ENCODE measurements at places on chromosomes 11 and 22. TPM values are rescaled to one million over a fixed set of nuclear protein-coding genes. Genes with fewer than 3 reads are reported as not detected.
A peak's percentile ranks its signal among the peaks of the same experiment; 100 is the strongest.

DNA sequence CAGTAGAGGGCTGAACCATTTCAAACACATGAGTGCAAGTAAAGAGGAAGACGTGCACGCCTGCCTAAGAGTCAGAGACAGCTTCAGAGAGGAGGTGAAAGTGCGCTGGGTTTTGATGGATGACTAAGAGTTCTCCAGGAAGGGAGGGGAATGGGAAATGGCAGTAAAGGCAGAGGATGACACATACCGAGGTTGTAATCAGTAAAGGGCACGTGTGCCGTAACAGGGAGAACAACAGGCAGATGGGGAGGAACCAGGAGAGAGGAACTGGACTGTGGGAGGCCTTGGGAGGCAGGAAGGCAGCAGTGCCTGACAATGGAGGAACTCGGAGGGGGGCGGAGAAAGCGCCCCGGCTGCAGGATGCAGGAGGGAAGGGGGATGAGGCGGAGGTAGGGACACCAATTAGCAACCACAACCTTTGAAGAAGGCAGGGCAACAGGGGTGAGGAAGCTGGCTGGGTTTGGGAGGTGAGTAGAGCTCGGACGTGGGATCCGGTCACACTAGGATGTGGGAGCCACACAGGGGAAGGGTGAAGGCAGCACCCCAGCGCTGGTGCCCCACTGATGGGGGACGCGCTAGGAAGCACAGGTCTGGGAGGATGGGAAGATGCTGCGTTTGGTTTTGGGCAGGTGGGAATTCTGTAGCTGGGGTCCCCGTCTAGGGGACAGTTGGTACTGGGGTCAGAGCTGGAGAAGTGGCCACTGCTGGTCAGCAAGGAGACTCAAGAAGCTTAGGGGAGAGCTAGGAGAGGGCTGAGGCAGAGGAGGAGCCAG, 67.4 kb downstream of the SCUBE1 start:
- DNase-seq, result no peak

The B3GAT1 gene
- not detected for total RNA-seq

The OR2AT4 gene
- not detected for total RNA-seq

DNA sequence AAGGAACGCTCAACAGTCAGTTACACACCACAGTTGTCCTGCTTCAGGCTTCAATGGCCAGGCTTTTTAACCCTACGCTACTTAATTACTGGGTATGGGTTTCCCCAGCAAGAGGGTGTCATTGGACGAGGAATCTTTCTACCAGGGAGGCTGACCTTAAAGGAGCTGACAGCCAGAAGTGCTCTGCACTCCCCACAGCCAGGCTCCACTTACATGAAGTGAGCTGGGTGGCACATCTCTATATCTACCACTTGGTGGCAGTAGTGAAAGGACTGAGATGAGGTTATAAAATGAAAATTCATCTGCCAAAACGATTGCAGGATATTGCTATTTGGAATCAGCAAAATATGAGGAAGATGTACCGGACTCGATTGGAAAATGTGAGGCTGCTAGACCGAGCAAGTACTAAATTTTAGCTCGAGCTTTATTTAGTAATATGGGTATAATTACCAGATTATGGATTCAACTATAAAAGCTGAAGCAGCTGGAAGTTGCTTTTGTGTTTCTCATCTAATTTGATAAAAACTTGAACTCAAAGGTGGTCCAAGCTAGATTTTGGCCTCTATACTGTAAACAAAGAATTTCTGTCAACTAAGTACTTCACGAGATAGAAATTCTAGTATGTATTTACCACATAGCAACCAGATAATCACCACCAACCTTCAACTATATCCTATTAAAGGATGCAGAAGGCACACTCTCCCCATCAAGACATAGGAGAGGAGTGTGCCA, 53.9 kb upstream of the CEP126 start:
- peak; percentile 71 for DNase-seq

The FUT4 gene
- total RNA-seq, result not detected

DNA sequence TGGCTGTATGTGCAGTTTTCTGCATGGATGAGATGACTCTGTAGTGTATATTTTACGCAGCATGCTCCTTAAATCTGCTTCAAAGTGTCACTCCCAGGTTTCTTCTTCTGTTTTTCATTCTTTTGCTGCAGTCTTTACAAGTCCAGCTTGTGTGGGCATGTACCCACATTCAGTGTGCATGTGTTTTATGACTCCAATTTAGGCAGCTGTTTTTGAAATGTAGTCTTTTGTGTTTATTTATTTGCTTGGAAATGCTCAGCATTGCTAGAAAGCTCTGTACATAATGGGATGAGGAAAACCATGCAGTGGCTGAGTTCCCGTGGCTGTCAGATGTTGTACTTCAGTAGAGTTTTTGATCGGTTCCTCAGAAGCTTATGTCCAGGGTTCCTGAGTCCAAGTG, 138.5 kb downstream of the ARHGAP42 start:
- DNase-seq, result no peak

- DNase-seq, result no peak
These were observed 13.4 kb downstream of the NFAM1 start for GRCh38 chr22:42418811-42419242.

DNA sequence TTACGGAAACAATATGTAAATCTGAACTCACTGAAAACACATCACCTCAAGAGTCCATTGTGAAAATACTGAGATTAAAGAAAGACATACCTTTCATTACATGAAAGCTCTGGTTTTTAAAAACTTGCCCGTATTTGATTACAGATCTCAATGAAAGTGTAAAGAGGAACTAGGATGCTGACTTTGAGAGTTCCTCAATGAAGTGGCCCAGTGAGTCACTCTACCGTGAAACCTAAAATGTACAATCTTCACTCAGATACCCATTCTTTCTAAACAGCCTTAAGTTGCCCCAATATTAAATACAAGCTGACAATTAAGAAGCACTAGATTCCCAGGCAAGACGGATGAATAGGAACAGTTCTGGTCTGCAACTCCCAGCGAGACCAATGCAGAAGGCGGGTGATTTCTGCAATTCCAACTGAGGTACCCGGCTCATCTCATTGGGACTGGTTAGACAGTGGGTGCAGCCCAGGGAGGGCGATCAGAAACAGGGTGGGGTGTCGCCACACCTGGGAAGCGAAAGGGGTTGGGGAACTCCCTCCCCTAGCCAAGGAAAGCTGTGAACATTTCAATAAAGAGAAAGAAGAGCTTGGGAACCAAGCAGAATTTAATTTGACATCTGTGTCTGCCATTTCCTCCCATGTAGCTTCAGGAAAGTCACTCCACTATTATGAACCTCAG, 33.8 kb upstream of the OR9G4 start:
- DNase-seq, result no peak

The MMP12 gene
- not detected for total RNA-seq

DNA sequence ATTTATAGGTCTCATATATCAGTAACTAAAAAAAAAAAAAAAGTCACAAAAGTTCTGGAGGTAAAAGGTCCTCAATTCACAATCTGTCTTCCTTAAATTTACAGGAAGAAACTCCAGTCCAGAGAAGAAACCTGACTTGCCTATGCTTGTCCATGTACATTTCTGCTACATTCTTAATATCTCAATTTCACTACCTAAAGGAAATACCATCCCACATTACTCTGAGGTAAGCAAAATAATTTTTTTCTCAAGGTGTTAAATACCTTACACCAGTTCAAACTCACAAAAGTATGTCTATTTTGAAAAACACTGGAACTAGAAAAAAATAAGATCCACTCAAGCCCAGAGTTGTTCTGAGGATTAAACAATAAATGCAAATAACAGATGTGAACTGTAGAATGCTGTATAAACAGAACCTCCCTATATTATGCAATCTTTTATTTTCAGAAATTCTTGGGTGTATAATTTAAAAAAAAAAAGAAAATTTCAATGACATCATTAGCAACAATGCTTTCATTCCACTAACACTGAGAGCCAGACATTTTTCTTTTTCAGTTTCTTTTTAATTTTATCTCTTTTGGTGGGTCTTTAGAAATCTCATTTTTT, 49.9 kb upstream of the GDPD4 start:
- DNase-seq, result no peak

GRCh38 chr11:119483341-119483880, 60.4 kb upstream of the THY1 start:
- no peak for DNase-seq

- DNase-seq, result no peak
These were observed 149.7 kb downstream of the LRRC4C start for GRCh38 chr11:41309716-41310115.

- DNase-seq, result no peak
These were observed 43.3 kb downstream of the CYB5R2 start for GRCh38 chr11:7630002-7630401.

DNA sequence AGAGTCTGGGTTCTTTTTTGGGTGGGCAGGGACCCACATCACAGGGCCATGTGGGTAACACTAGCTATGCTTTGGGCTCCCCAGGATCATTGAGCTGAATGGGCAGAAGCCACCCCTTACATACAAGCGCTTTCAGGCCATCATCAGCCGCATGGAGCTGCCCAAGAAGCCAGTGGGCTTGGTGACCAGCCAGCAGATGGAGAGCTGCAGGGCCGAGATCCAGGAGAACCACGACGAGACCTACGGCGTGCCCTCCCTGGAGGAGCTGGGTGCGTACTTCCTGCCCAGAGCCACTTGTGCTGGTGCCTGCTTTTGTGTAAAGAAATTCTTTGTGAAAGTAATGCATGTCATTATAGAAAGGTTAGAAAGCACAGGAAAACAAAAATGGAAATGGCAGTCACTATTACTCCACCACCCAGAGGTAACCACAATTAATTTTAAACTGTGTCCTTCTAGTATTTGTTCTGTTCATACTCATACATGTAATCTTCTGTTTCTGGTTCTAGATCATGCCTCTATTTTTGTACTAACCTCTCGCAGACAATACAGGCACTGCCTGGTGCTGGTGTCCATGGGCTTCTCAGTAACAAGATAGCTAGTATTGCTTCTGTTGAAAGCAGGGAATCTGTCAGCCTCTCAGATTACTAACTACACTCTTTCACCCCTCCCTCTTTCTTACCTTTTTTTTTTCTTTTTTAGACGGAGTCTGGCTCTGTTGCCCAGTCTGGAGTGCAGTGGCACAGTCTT, 13.7 kb downstream of the CRY2 start:
- DNase-seq, result peak; percentile 52

The CCDC73 gene
- not detected for total RNA-seq

The HDHD5 gene
- 164 TPM for total RNA-seq

DNA sequence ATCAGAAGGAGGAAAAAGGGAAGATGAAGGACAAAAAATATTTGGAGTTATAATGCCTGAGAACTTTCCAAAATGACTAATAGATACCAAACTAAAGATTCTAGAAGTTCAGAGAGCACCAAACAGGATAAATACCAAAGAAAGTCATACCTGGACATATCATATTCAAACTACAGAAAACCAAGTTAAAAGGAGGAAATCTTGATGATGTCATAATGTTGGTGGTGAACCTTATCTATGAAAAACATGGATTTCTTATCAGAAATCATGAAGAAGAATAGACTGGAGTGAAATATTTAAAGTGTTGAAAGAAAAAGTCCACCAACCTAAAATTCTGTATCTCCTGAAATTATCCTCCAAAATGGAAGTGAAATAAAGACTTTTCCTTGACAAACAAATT, 389.2 kb downstream of the JRKL start:
- no peak for DNase-seq

The PGA5 gene
- not detected for total RNA-seq

DNA sequence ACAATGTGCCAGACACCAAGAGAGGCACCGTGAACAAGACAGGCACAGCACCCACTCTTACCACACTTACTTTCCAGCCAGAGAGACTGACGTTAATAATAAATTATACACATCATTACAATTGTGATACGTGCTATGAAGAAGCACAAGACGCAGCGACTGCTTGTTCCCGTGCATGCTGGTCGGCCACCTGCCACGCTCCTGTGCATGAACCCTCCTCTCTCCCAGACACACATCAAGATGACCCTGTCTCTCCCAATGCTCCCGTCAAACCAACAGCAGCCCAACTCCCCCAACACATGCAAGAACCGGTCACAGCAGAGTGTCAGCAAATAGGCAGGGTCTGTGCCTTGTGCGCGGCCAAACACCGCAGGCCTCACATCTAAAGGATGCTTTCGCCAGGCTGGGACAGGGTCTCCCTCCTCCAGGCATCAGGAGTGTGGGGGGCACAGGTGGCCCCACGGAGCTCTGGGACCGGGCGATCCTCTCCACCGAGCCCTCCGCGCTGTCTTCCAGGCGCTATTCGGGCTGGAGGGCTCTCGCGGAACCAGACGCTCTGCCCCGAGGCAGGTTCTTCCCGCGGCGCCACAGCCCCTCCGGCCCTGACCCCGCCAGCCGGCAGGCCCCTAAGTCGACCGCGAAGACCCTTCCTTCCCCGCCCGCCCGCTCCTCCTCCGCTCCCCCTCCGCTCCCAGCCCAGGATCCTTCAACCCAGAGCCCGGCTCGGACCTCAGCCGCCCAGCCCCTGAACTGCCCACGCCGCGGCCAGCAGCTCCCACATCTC, 533 bp downstream of the SERGEF start:
- peak; percentile 61 for DNase-seq

- DNase-seq, result no peak
These were observed at the start of gene OR8K5 for GRCh38 chr11:56160217-56160616. Gene OR8K5 (minus strand): TSS chr11:56160317. CDS start chr11:56160317, 0 bp downstream.

GRCh38 chr11:113133071-113133470, 171.9 kb downstream of the NCAM1 start:
- no peak for DNase-seq

The OR52H1 gene
- total RNA-seq, result not detected

The FLRT1 gene
- total RNA-seq, result not detected

DNA sequence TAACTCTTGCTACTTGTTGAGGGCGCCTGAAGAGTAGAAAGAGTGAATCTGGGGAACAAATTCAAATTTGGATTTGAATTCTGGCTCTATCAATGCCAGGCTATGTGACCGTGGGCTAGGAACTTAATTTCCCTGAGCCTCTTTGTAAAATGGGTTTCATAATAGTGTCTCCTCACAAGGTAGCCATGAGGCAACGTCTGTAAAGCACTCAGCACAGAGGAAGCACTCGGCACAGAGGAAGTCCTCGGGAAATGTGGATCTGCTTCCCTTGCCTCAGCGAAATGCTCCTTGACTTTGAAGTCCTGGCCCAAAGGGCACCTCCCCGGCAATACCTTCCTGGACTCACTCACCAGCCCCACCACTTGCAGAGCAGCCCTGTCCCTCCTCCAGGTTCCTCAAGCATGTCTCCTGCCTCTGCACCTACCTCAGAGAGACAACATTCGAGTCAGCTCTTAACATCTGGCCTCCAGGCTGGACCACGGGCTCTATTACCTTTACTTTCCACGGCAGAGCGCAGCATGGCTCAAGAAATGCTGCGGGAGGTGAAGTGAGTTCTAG, 17.7 kb downstream of the CD6 start:
- DNase-seq, result no peak

DNA sequence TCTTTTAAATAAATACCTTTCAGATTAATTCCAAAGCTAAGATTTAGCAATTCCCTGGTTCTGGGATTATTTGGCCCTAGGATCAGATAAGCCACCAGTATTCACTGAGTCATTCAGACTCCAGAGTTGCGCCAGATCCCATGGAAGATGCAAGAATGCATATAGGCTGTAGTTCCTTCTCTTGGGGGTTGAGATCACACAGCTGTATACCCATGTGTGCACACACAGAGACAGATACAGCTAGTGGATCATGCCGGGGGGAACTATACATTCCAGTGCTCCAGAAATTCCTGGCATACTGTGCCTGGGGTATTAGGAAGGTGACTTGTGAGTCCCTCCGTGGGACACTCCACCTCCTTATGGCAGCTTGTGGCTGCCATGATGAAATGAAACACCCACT, 75.4 kb downstream of the ZBTB16 start:
- DNase-seq, result no peak

GRCh38 chr22:29737251-29738117, 17.7 kb downstream of the CABP7 start:
- DNase-seq, result peak; percentile 26

The SHANK2 gene
- total RNA-seq, result not detected

All from G401 (cell line).